ENCODE measurements at places on chromosomes 4 and X. TPM values are rescaled to one million over a fixed set of nuclear protein-coding genes. Genes with fewer than 3 reads are reported as not detected.

Gene AFF1
- 80.7 TPM for total RNA-seq

Gene SPANXD
- not detected for total RNA-seq

Gene TAF1
- 39.0 TPM for total RNA-seq

- no peak for DNase-seq
These were observed 64.4 kb downstream of the FAM193A start for GRCh38 chr4:2600878-2601277.

DNA sequence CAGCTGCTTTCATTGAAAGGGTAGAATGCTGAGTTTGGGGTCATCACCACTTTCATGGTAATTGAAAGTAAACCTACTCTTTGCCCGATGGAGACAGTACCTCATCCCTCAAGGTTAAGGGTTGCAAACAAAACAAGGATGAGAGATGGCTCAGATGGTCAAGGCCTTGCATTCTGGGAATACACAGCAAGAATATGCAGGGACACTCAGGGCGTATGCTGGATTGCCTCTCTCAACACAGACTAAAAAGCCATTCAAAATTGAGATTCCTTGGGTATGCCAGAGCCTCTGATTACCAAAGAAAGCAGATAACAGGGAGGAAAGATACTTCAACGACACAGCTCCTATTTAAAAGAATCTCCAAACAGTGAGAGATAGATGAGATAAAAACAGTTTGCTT, 310.4 kb downstream of the ARAP2 start:
- no peak for DNase-seq

DNA sequence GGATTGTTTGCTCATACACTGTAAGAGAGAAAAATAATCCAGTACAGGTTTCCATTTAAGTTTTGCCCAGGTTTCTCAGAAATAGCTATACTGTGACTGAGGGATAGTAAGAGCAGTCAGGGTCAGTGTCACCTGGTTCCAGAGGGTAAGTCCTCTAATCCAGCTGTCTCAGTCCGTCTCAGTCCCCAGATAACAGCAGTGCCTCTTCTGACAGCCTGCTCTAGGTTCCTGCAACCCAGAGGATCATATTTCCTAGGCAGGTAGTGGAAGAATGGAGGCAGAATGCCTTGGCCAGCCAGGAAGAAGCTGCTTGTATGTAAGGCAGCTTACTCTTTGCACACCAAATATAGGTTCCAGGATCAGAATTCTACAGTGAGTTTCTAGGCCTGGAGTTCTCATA, 22.6 kb upstream of the GNRHR start:
- no peak for DNase-seq

DNA sequence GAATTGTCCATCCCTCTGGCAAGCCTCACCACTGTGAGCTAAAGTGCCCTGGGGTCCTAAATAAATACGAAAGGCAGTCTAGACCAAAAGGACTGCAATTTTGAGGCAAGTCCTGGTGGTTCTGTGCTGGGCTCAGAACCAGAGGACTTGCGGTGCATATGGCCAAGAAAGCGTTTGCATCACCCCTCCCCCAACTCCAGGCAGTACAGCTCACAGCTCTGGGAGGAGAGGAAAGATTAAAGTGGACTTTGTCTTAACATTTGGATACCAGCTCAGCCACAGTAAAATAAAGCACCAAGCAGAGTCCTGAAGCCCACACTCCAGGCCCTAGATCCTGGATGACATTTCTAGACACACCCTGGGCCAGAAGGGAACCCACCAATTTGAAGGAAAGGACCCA, 24.9 kb downstream of the RNF128 start:
- no peak for DNase-seq
